Left ventricle myocardium inferior (tissue), 1 donor: ENCODE measurements at places on chromosomes 3 and 15. TPM values are rescaled to one million over a fixed set of nuclear protein-coding genes. Genes with fewer than 3 reads are reported as not detected.

Gene GREM1
- 0.49 TPM for total RNA-seq

DNA sequence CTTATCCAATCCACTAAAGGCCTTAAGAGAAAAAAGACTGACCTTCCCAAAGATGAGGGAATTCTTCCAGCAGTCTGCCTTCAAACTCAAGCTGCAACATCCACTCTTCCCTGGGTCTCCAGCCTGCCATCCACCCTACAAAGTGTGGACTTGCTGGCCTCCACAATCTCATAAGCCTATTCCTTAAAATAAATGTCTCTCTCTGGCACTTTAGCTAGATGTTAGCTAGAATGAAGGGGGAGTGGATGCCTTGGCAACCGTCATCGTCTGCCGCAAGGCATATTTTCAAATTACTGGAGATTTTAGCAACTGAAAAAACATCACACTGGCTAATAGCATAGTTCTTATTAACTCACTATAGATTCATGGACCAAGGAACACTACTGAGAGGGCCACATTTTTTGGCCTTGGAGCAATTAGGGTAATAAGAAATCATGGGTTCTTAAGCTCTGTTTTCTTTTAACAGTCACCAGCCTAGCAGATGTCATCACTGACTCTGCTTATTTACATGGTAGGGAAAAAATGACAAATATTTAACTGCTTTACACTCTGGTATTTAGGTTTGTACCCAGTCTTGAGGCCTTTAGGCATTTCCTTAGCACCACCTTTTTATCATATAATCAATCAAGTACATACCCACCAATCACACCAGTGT, 245.3 kb downstream of the MYRIP start:
- no peaks in the 10 kb centered on the region for H3K4me1 ChIP-seq
- H3K36me3 ChIP-seq, result no peaks in the 10 kb centered on the region
- no peaks in the 10 kb centered on the region for H3K27me3 ChIP-seq
- H3K27ac ChIP-seq, result no peak overlapping the region
- DNase-seq, result no peak
- H3K4me3 ChIP-seq, result no peak overlapping the region

Gene LRRC49
- total RNA-seq, result 86.6 TPM

DNA sequence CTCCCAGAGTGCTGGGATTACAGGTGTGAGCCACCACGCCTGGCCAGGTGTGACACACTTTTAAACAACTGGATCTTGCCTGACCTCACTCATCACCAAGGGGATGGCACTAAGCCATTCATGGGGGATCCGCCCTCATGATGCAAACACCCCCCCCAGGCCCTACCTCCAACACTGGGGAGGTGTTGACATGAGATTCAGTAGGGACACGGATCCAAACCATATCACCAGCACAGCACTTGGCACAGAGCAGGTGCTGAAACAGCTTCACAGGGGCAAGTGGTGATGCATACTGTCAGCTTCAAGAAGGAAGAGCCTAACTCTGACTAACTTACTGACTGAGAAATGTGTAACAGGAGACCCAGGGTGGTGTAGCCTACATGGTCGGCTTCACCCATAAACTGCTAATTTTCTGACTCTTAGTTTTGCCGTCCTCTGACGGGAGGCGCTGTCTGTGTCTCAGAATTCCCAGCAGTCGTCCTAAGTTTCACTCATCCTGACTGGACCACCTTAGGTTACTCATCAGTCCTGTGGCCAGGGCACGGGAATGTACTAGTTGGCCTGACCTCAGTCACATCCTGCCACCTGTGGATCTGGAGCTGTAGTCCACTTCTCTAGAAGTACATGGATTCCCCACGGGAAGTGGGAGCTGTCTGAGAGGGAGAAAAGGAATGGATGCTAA, 81.9 kb upstream of the PLXNA1 start:
- no peaks in the 10 kb centered on the region for H3K36me3 ChIP-seq
- no peak overlapping the region for H3K27ac ChIP-seq
- no peak overlapping the region for H3K4me3 ChIP-seq
- peaks cover 14% of the 10 kb centered on the region for H3K4me1 ChIP-seq
- DNase-seq, result no peak

Gene FES
- 11.9 TPM for total RNA-seq

DNA sequence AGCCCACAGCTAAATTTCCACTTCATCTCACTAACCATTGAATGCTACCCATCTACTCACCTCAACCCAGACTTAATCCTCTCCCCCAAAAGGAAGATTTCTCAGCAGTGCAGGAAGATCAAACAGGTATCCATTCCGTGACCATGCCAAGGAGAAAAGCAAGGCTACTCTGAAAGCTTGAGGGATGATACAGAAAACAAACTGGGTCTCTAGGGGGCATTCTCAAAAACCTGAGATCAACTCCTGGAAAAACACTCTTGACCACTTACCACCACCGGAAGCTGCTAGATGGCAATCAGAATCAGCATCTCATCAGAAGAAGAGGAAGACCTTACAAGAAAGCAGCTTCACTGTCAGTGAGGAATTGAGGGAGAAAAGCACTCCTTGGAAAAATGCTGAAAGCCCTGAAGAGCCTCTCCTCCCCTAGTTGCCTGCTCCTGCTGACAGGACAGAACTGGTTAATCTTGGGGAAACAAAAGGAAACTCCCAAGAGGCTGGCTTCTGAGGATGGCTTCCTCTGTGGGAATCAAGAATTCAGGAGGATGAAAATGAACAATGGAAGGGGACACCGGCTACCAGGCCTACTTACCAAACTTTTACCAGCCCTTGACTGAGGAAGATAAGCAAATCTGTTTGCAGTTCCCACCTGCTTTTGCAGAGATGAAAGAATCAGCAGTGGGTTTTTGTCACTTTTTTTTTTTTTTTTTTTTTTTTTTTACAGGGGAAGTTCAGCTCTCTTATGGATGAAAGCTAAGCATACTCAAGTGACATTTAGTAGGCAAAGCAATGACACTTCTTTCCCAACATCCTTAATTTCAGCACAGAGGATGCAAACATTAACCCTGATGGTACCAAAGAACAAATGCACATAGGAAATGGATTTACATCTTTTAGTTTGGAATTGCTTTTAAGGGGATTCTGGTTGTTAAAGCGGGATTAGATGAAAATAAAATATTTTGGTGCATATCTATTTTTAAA, at the start of gene ATP8B4:
ATP8B4 (minus strand) TSS at position 171 of the 978 bp plus-strand sequence. CDS start 12,267 bp downstream, outside the sequence.
- H3K27me3 ChIP-seq, result peaks cover 10% of the 10 kb centered on the region
- no peak for DNase-seq
- H3K4me3 ChIP-seq, result no peak within 1 kb of the TSS
- H3K36me3 ChIP-seq, result no peaks in the 10 kb centered on the region

Gene NBEAL2
- total RNA-seq, result 12.6 TPM
